Thoracic aorta (tissue), 2 donors: ENCODE measurements at places on chromosomes 1 and 21.
A peak's percentile ranks its signal among the peaks of the same experiment; 100 is the strongest.

DNA sequence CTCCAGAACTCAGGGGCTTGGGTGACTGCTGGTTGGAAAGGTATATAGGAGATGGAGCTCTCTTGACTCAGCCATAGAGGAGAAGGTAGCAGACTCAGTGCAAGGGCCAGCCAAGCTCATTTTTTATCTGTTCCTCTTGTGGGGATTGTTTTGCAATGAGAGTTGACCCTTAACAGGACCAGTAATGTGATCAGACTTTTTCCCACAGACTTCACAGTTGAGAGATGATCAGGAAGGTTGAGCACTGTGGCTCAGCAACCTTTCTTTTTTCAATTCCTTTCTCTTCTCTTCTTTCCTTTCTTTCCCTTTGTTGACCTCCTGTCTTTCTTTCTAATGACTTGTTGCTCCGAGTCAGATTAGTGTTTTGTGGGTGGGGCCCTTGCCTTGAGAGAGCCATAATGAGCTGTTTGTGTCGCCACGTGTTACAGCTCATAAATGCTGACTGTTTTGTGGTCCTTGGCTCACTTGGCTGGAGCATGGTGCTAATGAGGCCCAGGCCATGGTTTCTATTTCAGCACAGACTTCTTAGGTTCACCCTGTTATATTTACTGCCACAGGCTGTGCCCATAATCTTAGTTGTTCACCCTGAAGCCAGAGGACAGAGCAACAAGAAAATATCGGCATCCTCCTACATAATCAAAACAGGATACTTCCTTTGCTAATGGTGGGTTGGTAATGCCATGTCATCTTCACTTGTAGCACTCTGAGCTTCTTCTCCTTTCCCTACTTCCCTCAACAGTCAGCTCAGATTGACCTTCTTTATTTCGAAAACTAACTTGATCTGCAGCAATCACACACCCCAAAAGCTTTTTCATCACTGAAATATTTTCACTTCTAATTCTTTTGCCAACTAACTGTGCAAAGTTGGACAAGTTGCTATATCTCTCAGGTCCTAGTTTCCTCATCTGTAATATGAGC is 13.9 kb downstream of the ADAM30 start:
- no peaks in the 10 kb centered on the region for H3K27me3 ChIP-seq
- H3K36me3 ChIP-seq: no peaks in the 10 kb centered on the region
- no peak for DNase-seq

- no peaks in the 10 kb centered on the region for H3K36me3 ChIP-seq
- peaks cover 5% of the 10 kb centered on the region for H3K4me1 ChIP-seq
- DNase-seq: no peak
- peak overlapping the region; percentile 82 for H3K4me3 ChIP-seq
- peak overlapping the region; percentile 98 for H3K27ac ChIP-seq
Measured at GRCh38 chr1:200737647-200738291, 924 bp upstream of the CAMSAP2 start.

GRCh38 chr21:15701830-15702229 is 28.0 kb upstream of the USP25 start:
- H3K27me3 ChIP-seq: no peaks in the 10 kb centered on the region
- no peaks in the 10 kb centered on the region for H3K36me3 ChIP-seq
- DNase-seq: no peak

DNA sequence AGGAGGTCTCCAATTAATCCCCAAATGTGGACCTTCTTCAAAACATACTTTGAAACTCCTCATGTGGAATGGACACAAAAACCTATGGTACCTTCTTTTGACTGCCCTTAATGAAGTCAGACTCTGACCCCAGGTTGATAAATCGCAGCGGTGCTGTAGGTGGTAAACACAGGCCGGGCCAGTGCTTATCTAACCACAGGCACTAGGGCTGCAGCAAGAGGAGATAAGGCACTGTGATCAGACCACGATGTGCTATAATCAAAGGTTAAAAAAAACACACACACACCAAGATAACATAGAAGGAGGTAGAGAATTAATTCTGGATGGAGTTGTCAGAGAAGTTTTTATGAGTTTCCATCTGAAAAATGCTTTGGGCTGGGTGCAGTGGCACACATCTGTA is 52.3 kb upstream of the SIPA1L2 start:
- peaks cover 4% of the 10 kb centered on the region for H3K27me3 ChIP-seq
- H3K4me3 ChIP-seq: no peak overlapping the region
- H3K4me1 ChIP-seq: no peaks in the 10 kb centered on the region
- no peaks in the 10 kb centered on the region for H3K36me3 ChIP-seq

- DNase-seq: peak; percentile 37
- peaks cover 63% of the 10 kb centered on the region for H3K4me1 ChIP-seq
- peak within 1 kb of the TSS; percentile 87 for H3K4me3 ChIP-seq
- no peaks in the 10 kb centered on the region for H3K27me3 ChIP-seq
- H3K36me3 ChIP-seq: peaks cover 9% of the 10 kb centered on the region
- peak within 1 kb of the TSS; percentile 97 for H3K27ac ChIP-seq
Measured at GRCh38 chr1:1358433-1359271, at the start of gene MXRA8. Gene MXRA8, minus strand, starts transcription at chr1:1358555. Its CDS starts 51 bp downstream, at chr1:1358504.

GRCh38 chr21:45142469-45143308 is 68.3 kb downstream of the ADARB1 start:
- H3K4me3 ChIP-seq: no peak overlapping the region
- peaks cover 31% of the 10 kb centered on the region for H3K4me1 ChIP-seq
- no peaks in the 10 kb centered on the region for H3K27me3 ChIP-seq
- H3K27ac ChIP-seq: no peak overlapping the region
- DNase-seq: no peak
- peaks cover 23% of the 10 kb centered on the region for H3K36me3 ChIP-seq

DNA sequence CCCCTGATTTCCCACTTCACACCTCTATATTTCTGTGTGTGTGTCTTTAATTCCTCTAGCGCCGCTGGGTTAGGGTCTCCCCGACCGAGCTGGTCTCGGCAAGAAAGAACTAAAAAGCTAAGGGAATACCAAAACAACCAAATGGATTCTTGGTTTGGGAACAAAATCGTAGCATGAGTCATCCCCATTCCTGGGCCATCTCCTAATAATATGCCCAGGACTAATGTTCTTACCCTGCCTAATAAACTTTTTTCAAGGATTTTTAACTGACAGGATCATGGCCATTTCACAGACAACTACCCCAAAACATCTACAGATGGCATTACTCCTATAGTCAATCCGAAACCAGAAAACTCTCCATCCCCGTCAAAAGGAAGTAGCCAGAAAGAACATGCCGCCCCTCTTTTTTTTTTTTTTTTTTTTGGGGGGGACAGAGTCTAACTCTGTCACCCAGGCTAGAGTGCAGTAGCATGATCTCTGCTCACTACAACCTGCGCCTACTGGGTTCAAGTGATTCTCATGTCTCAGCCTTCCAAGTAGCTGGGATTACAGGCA is 4.1 kb upstream of the HPDL start:
- no peaks in the 10 kb centered on the region for H3K36me3 ChIP-seq
- no peak overlapping the region for H3K4me3 ChIP-seq

DNA sequence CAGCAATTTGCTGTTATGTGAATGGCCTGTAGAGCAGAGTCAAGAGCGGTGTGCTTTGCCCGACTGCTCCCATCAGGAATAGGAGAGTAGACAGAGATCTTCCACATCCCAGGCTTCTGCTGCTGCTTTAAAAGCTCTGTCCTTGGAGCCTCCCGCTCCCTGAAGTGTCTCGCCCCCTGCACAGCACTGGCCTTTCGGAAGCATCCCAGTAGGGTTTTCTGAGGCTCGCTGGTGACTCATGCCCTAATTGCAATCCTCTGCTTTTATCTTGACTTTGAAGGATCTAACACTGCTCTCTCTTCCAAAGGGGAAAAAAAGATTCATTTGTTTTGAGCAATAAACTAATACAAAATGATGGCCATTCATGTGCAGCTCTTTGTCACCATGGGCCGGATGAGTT is 13.3 kb upstream of the CD101 start:
- no peak overlapping the region for H3K4me3 ChIP-seq
- H3K4me1 ChIP-seq: peaks cover 33% of the 10 kb centered on the region
- no peaks in the 10 kb centered on the region for H3K36me3 ChIP-seq

DNA sequence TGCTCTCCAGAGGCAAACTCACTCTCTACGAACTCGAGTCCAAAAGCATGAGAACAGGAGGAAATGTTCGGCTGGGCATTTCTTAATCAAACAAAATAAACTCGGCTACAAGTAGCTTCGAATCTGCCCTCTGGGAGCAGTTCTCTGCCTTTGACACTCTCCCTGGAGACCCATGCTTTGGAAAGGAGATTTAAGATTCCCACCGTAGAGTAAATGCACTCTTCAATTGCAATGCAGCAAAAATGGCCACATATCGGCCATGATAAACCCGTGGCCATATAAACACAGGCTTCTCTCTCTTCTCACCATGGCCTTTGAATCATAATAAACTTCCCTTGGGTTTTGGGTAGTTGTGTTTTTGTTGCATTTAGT is 215.4 kb downstream of the TOMM20 start:
- no peaks in the 10 kb centered on the region for H3K36me3 ChIP-seq
- no peaks in the 10 kb centered on the region for H3K27me3 ChIP-seq
